ENCODE measurements at places on chromosomes 6 and 20. TPM values are rescaled to one million over a fixed set of nuclear protein-coding genes. Genes with fewer than 3 reads are reported as not detected.

Gene C6orf58
- total RNA-seq = not detected

- H3K27me3 ChIP-seq = no peaks in the 10 kb centered on the region
- no peaks in the 10 kb centered on the region for H3K4me1 ChIP-seq
- H3K4me3 ChIP-seq = no peak overlapping the region
- peak overlapping the region; percentile 42 for H3K27ac ChIP-seq
- H3K36me3 ChIP-seq = peaks cover 5% of the 10 kb centered on the region
These were observed 4.3 kb upstream of the DYNLRB1 start for GRCh38 chr20:34511891-34512265.

Gene TRAPPC3L
- not detected for total RNA-seq

DNA sequence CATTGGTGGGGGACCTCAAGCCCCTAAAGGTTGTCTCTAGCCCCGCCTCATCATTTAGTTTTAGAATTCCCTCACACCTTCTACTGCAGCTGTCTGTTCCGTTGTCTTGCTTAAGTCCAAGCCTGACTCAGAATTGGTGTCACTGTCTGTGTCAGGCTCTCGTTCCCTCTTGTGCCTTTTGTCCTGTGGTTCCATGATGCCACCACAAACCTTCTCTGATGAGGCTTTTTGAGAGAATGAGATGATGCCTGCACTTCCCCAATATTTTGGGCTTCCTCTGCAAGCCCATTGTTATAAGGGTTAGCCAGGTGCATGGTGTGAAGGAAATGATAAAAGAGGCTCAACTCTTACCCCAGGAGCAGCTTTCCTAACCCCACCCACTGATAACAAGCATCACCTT is 8.1 kb upstream of the AKIRIN2 start:
- H3K27ac ChIP-seq = no peak overlapping the region
- no peaks in the 10 kb centered on the region for H3K4me1 ChIP-seq
- no peak for DNase-seq
- no peaks in the 10 kb centered on the region for H3K36me3 ChIP-seq
- H3K27me3 ChIP-seq = no peaks in the 10 kb centered on the region

GRCh38 chr6:47032974-47033765 is 9.0 kb downstream of the ADGRF1 start:
- DNase-seq = no peak
- no peaks in the 10 kb centered on the region for H3K27me3 ChIP-seq
- H3K4me3 ChIP-seq = no peak overlapping the region

- DNase-seq = no peak
- no peaks in the 10 kb centered on the region for H3K4me1 ChIP-seq
These were observed 441.1 kb downstream of the MEI4 start for GRCh38 chr6:78093906-78094305.

- no peaks in the 10 kb centered on the region for H3K4me1 ChIP-seq
- H3K27ac ChIP-seq = no peak overlapping the region
- DNase-seq = no peak
- no peak overlapping the region for H3K4me3 ChIP-seq
These were observed 406.2 kb upstream of the JAG1 start for GRCh38 chr20:11080010-11080409.

DNA sequence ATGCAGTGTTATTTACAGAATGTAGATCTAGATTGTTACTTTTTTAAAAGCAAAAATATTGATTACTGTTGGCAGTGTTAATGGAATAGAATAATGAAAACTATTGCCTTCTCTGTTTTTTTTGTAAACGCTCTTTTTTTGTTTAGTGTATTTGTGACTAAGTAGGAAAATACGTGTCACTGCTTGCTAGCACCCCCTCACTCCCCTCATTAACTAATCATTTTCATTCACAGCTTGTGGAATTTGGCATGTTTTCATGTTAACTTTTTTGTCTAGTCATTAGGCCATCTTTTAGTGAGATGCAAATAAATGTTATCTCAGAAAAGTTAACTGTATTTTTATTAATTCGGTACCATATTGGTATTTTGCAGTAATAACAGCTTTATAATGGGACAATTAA is 29.8 kb downstream of the ADGRG6 start:
- no peaks in the 10 kb centered on the region for H3K36me3 ChIP-seq
- DNase-seq = no peak
- no peaks in the 10 kb centered on the region for H3K27me3 ChIP-seq
- no peak overlapping the region for H3K4me3 ChIP-seq
- H3K4me1 ChIP-seq = no peaks in the 10 kb centered on the region

Gene OR2W1
- not detected for total RNA-seq

- H3K27me3 ChIP-seq = no peaks in the 10 kb centered on the region
- H3K4me1 ChIP-seq = peaks cover 12% of the 10 kb centered on the region
- no peak for DNase-seq
- no peak overlapping the region for H3K4me3 ChIP-seq
- no peak overlapping the region for H3K27ac ChIP-seq
- no peaks in the 10 kb centered on the region for H3K36me3 ChIP-seq
These were observed 100.9 kb downstream of the TFAP2C start for GRCh38 chr20:56730003-56730402.

Data from neural progenitor cell (in vitro differentiated cells).